ENCODE measurements at places on chromosomes 3 and 15. TPM values are rescaled to one million over a fixed set of nuclear protein-coding genes. Genes with fewer than 3 reads are reported as not detected.

The KLHL18 gene
- 17.1 TPM for total RNA-seq

The NPTN gene
- 116 TPM for total RNA-seq

The CPN2 gene
- total RNA-seq = 0.29 TPM

The HRG gene
- not detected for total RNA-seq

The CCR9 gene
- total RNA-seq = not detected

The IQCH gene
- 4.7 TPM for total RNA-seq

The LRTM1 gene
- not detected for total RNA-seq

The PLA2G4F gene
- not detected for total RNA-seq

The CLDN16 gene
- under 0.01 TPM for total RNA-seq

The BSN gene
- total RNA-seq = under 0.01 TPM

The CCDC54 gene
- not detected for total RNA-seq

The LRRC3B gene
- not detected for total RNA-seq

The CCDC13 gene
- 0.72 TPM for total RNA-seq

The AHSG gene
- not detected for total RNA-seq

The SEMA3B gene
- 5.9 TPM for total RNA-seq

The MITF gene
- total RNA-seq = 11.6 TPM
